ENCODE measurements at places on chromosomes 1 and 21.

- DNase-seq, result no peak
These were observed at the start of gene CDA for GRCh38 chr1:20588634-20589225. Gene CDA (plus strand): TSS chr1:20589097. CDS start chr1:20589130, 33 bp downstream.

DNA sequence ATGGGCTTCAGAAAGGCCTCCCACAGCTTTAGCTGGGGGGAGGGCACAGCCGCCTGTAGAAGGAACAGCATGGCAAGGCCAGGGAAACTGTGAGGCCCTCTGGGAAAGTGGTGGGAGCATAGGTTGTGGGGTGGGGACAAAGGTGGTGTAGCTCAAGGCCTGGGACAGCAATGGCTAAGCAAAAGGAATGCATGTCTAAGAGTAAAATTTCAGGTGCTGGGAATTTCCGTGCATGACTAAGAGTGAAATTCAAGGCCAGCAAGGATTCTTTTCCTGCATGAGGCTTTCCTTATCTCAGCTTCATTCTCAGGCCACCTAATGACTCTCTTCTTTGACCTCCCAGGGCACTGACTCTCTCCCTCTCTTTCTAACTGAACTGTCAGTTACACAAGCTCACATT, 86.5 kb upstream of the WNT4 start:
- DNase-seq, result no peak

GRCh38 chr21:34080710-34081109, 7.3 kb downstream of the MRPS6 start:
- DNase-seq, result no peak

DNA sequence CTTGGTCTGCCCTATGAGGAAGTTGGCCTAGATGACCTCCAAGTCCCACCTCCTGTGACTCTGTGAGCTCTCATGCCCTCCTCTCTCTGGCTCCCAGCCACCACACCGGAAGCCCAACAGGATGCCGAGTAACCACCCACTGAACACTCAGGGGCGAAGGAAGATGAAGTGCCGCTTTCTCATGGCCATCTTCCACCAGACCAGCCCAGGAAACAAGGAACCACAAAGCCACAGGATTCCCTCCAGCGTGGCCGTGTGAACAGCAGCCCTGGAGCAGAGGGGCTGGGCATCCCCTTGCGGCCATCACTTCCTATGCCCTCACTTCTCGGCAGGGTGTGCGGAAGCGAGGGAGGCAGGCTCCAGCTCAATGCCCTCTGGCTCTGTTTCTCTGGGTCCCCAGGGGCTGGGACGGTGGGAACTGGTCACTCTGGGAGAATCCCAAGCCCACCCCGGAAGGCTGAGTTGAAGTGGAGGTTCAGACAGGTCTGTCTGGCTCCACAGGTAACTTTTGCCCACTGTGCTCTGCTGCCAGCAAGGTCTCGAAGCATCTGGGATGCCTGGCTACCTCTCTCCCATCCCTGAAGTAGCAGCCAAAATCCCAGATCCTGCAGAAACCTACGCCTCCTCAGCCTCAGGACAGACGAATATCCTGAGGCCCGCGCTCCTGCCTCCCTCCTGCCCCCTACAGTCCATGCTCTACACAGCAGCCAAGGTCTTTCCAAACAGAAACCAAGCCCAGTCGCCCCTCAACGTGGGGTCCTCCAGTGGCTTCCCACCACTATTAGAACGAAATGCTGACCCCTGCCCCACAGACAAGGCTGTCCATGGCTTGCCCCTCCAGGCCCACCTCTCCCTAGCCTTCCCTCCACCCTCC, 44.2 kb upstream of the ECE1 start:
- peak; percentile 66 for DNase-seq

- no peak for DNase-seq
These were observed 121.3 kb downstream of the GRIK3 start for GRCh38 chr1:36913016-36913415.

DNA sequence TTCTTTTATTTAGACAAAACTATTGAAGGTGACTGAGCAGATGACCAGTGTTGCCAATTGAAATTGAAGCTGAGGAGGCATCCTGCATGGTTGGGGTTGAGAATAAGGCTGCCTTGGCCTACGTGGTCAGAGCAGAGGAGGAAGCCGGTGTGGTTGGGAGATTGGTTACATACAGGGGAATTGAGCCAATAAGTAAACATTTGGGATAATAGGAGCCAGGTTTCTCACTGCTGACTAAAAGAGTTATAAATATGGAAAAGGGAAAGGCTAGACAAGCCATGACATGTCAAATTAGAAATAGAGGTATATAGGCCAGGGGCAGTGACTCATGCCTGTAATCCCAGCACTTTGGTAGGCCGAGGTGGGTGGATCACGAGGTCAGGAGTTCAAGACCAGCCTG, 15.8 kb downstream of the SNX7 start:
- DNase-seq, result no peak
